Astrocyte (in vitro differentiated cells and primary cell): ENCODE measurements at places on chromosomes 3 and 15.

- peak; percentile 80 for DNase-seq
Measured at GRCh38 chr3:49346797-49347251, 7.0 kb upstream of the USP4 start.

- DNase-seq, result peak; percentile 67
Measured at GRCh38 chr3:173938159-173938558, 540.6 kb downstream of the NLGN1 start.

GRCh38 chr3:70180664-70181063 lies 131.8 kb downstream of the MDFIC2 start:
- no peak for DNase-seq

- peak; percentile 85 for DNase-seq
Measured at GRCh38 chr3:86948822-86949221, 42.1 kb downstream of the VGLL3 start.

GRCh38 chr3:16768956-16769355 lies 115.8 kb upstream of the PLCL2 start:
- DNase-seq, result peak; percentile 68

DNA sequence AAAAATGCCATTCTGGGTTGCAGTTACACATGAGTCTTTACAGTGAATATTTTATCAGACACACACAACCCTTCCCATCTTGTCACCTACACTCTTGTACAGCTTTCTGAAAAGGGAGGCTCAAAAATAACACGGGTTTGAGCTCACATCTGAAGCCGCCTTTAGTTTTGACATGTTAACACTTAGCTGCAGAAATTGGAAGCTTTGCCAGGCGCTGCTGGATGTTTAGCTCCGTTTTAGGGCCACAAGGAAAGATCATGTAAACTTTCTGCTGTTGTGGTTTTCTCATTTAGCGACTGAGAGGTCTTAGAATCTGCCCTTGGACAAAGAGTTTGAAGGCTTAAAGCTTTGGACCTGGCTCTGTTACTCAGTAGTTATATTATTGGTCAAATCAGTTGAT lies 120.1 kb downstream of the OXNAD1 start:
- no peak for DNase-seq
